ENCODE measurements at places on chromosomes 12 and 14.
A peak's percentile ranks its signal among the peaks of the same experiment; 100 is the strongest.

DNA sequence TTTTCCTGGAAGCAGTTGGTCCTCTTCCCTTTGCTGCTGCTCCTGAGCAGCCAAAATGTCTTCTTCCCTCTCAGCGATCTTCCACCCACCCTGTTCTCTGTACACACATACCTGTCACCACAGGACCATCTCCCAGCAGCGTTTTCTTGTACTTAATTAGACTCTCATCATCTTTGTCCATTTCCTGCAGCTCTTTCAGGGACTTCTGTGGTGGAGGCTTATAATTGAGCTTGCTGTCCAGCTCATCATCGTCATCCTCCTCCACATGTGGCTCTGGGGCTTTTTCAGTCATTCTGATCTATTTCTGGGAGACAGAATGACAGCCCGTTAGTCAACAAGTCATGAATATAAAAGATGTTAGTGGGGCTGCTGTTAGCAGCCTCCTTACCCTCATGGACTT is 11.0 kb downstream of the ARHGDIB start:
- DNase-seq, result no peak

DNA sequence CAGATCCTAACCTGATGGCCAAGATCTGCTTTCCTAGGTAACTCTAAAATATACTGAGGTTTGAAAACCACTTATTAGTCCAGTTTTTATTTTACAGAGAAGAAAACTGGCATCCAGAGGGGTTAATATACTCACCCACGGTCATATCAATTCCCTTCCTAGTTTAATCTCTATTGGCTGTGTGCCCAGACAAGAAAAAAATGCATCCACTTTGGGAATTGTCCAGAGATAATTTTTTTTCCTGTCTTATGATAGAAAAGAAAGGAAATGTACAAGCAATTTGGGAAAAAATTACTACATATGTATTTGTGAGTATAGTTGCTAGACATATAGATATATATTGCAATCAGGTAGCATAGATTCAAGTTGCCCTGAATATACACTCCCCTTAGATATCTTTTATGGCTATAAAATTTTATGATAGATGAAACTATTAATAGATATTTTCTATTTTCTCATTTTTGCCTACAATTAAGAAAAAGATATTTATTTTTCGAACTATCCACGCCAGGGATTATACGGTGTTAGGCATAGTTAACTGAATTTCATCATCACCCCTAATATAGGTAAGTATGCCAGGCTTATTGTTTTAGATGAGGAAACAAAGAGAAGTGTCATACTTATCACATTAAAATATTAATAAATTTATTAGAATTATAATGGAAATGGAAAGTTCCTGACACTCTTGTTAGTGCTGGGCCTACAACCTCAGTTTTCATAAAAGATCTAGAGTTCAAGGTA is 100.5 kb upstream of the SLC38A2 start:
- no peak for DNase-seq

DNA sequence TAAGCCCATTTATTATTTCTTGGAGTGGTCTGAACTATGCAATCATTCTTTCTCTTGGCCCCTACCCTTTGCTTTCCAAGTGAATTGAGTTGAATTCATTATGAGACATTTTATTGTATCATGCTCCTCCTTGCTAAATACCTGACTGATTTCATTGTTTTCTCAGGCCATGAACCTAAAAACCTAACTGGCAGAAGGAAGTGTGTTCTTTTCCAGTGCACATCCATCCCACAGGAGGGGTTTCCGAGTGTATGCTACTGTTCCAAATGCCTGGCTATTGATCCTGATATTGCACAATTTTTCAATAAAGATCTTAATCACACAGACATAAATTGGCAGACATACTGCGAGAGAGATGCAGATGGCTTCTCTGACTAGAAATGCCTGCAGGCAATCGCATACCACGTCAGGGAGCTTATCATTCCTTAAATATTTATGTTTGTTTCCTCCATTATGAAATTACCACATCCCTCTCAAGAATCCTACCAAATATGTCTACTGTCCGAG is 162.2 kb upstream of the EGLN3 start:
- no peak for DNase-seq

- no peak for DNase-seq
These were observed 3.8 kb upstream of the BRF1 start for GRCh38 chr14:105304565-105304964.

- no peak for DNase-seq
These were observed 33.7 kb downstream of the TCTN1 start for GRCh38 chr12:110647631-110648040.

DNA sequence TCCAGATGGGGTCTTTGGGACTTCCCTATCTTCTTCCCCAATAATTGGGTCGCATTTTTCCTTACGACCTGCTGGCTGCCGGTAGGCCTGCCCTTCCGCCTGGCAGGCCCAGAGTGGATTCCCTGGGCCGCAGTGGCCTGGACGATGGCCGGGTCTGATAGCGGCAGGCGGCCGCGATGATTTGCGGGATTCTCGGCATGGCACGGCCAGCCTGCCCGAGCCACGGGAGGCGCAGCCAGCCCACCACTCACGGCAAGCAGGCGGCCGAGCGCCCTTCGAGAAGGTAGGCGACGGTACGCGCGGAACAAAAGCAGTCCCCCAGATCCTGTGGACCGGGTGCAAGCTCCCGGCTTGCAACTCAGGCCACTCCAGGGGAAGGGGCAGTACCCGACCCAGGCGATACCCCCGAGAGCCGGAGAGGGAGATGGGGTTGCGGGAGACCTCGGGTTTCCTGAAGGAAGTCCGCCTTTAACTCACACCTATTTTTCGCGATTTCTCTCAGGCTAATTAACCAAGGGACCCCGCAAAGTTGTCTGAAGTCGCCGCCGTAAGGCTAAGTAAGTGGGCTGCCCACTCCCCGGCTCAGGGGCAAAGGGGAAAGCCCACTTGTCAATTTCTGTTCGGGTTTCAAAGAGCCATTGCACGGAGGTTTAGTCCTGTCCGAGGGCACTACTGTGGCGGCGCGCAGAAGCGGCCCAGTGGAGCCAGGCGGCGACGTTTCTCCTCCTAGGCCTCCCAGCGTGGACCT is 1.4 kb upstream of the GSC start:
- no peak for DNase-seq

- no peak for DNase-seq
These were observed 41.8 kb downstream of the SLC8B1 start for GRCh38 chr12:113293100-113293499.

GRCh38 chr14:52033101-52033642 is 35.7 kb downstream of the NID2 start:
- DNase-seq, result no peak

GRCh38 chr12:98416845-98417244 is 98.5 kb upstream of the TMPO start:
- DNase-seq, result no peak

DNA sequence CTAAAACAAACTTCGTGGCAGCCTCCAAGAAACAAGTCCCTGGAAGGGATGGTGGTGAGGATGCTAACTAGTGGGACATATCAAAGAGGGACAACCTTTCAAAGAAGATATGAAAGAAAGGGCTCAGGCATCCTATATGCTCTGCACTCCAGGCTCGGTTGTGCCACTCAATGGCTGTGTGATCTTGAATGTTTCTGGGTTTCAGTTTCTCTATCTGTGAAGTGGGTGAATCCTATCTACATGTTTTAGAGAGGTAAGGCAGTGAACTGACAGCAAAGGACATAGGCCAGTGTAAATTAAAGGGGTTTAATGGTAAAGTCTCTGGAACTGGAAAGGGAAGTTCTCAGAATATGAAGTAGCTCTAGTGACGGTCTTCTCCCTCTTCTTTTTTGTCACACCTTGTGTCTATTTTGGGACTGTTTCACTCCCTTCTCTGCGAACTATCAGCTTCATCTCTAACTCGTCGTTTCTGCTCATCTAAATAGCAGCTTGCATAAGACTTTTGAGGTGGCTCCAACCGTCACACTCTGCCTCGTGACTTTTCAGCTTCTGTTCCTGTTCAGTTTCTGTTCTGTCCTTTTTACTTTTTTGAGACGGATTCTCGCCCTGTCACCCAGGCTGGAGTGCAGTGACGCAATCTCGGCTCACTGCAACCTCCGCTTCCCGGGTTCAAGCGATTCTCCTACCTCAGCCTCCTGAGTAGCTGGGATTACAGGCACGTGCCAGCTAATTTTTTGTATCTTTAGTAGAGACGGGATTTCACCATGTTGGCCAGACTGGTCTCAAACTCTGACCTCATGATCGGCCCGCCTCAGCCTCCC is 273.6 kb downstream of the SUDS3 start:
- DNase-seq, result no peak

DNA sequence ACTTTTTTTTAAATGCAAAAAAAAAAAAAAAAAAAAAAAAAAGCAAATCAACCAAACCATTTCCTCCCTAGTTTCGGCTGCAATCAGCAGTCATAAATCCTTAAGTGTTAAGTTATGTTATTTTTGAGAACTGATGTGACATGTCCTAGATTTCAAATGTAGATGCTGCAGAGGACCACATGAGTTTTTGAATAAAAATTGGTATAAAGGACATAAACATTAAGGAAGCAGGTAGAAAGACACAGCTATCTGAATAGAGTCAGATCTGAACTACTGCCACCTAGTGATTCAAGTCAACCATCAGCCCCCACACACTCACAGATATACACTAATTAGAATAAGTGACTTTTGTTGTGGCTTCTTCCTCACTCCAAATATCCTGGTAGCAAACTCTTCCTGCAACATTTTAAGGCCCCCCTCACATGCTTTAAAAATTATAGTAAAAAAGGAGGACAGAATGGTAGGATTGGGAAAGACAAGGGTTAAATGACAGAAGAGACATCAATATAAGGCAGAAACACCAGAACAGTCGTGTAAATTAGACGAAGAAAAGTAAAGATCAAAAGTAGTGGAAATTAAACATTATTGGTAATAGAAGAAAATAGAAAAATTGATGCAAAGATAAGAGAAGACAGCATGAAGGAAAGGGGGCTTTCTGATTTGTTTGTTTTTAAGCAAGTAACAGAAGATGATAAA is 394.5 kb upstream of the ATP2B1 start:
- DNase-seq, result peak; percentile 3

DNA sequence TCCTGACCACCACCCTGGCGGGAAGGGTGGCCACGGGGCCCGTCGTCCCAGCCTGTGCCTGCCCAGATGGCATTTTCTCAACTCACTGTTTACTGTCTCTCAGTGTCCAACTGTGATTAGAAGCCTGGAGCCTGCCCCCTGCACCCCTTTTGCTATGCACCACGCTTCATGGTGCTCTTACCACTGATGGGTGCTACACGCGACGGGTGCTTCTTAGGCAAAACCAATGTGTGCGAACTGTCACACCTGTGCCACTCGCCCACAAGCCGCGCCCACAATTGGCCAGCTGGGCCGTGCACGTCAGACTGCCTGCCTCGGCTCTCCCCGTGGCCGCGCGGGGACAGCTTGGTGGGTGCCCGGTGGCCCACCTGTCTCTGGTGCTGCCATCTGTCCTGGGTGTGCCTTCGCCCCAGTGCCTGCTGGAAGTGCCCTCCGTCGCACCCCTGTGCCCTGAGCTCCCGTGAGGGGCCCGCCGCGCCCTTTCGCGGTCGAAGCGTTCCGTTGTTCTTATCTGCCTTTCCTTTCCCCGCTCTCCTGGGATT is 15.1 kb upstream of the AMN start:
- DNase-seq, result no peak

DNA sequence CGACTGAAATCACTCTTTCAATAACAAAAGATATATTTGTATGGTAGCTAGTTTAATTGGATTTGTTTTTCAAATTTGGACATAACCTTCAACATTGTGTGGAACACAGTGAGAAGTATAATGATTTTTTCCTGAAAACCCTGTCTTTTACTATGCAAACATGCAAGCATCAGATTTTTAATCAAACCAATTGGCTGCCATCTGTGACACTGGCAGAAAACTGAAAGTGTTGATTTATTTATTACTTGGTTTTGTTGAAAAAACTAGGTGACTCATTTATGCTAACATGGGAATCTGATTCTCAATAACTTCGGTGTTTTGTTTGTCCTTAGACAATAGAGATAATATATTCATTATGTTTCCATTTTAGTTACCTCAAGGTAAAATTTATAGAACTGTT is 82.0 kb downstream of the NTS start:
- DNase-seq, result no peak

GRCh38 chr12:124554429-124555029 is 12.9 kb downstream of the NCOR2 start:
- DNase-seq, result no peak

GRCh38 chr12:123499332-123499731 is 34.2 kb downstream of the RILPL1 start:
- DNase-seq, result no peak

- DNase-seq, result peak; percentile 60
These were observed 4.2 kb downstream of the SH2B3 start for GRCh38 chr12:111409780-111410430.

- no peak for DNase-seq
These were observed 145.8 kb upstream of the TMPO start for GRCh38 chr12:98369581-98369980.

DNA sequence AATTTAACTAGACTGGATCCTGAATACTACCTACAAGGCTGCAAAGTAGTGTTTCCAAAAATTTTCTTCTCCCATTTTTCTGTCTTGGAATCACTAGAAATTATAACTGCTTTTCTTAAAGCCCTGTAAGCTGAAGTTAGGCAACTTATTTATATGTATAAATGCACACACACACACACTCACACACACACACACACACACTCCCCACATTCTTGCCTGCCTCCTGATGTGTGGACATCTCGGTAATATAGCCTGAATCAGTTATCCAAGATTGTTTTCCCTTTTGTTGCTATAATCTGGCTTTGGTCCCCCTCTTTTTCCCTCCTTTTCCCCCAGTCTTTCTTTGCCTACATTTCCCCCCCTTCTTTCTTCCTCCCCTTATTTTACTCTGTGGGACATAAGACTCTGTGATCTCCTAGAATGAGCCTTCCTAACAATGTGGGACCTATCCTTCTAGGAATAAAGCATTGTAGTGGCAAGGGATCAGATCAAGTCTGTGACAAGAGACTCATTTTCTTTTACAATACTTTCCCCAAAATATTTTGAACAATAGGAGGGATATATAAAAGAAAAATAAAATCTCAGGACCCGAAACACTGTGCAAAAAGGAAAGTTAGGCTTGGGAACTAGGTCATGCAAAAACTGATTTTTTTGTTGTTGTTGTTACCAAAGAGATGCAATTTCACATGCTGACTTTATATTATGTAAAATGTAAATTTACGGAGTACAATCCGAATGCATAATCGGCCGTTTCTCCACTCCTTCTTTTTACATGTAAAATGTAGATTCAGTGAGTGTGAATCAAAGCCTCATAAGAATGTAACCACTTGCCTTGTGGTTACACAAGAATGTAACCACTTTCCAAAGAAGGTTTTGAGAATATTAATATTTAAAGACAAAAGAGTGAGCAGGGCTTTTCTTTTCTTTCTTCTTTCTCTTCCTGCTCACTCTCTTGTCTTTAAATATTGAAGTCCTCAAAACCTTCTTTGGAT is 26.3 kb upstream of the CD69 start:
- no peak for DNase-seq

DNA sequence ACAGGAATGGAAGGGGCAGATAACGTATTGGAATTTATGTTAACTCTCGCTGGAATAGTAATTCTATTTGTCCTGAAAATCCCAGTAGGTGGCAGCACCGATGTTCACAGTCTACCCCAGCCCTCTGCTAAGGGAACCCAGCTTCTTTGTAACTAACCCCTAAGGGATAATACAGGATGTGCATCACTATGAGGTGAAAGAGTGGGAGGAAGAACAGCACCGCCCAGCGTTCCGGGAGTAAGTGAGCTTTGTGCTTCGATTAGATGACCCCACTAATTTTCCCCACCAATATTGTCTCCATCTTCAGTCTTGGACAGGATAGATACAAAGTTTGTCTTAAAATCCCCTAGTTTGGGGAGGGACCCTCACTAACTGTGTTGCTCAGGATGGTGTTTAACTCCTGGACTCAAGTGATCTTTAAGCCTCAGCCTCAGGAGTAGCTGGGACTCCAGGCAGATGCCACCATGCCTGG is 2.7 kb downstream of the SLC2A3 start:
- DNase-seq, result peak; percentile 78
